ENCODE measurements at places on chromosomes 1 and 21.

DNA sequence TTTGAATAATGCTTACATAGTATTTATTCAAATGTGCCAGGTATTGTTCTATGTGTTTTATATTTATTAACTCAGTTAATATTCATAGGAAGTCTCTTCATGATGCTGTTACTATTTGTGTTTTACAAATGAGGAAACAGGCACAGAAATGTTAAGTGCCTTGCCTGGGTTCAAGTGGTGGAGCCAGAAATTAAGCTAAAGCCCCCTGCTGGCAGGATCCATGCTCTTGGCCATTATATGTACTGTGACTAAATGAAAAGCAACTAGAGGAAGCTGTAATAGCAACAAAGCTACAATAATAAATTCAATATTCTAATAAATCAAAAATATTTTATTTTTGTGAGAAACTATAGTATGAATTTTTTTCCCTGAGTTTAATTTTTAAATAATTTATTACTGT, 30.0 kb downstream of the IARS2 start:
- no peak for DNase-seq

GRCh38 chr1:204390751-204391466, 20.7 kb downstream of the PPP1R15B start:
- no peak for DNase-seq

DNA sequence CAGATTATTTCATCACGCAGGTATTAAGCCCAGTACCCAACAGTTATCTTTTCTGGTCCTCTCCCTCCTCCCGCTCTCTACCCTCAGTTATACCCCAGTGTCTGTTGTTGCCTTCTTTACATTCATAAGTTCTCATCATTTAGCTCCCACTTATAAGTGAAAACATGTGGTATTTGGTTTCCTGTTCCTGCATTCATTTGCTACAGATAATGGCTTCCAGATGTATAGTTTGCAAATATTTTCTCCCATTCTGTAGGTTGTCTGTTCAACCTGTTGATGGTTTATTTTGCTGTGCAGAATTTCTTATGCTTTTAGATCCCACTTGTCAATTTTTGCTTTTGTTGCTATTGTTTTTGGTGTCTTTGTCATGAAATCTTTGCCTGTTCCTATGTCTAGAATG, 21.1 kb upstream of the KCNH1 start:
- DNase-seq: no peak

DNA sequence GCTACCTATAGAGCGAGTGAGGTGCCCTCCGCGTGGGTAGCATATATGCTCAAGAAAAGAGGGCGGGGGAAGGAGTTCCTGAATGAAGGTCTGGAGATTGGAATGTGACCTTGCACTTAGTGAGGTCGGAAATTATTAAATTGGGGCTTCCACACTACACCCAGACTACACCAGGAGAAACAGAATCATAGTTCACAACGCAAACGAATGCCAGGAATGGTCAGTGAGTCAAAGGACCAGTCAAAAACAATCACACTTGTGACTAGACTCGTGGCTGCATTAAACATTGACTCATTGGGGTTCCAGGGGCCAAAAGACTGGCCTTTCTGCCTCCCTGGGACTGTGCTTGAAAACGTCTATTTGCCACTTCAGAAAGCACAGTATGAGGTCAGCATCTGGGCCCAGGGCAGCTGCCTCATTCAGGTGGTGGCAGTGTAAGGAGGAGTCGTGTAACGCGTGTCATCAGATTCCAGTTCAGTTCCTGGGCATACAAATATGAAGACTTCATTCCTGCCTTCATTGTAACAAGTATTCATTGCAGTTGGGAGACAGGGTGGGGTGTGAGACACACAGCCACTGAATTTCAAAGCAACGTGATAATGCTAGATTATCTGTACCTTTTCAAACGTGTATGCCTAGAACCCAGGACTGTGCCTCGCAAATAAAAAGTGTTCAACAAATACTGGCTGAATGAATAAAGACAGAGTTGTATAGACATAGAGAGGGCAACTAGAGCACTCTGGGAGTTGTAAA, at the start of gene YOD1:
Gene YOD1, minus strand, starts transcription at position 18 of the 753 bp plus-strand sequence. CDS start 178 bp downstream, outside the sequence.
- no peak for DNase-seq

GRCh38 chr1:6093071-6093470, 47.4 kb downstream of the KCNAB2 start:
- DNase-seq: no peak

GRCh38 chr1:233673261-233673946, 59.5 kb downstream of the KCNK1 start:
- no peak for DNase-seq

DNA sequence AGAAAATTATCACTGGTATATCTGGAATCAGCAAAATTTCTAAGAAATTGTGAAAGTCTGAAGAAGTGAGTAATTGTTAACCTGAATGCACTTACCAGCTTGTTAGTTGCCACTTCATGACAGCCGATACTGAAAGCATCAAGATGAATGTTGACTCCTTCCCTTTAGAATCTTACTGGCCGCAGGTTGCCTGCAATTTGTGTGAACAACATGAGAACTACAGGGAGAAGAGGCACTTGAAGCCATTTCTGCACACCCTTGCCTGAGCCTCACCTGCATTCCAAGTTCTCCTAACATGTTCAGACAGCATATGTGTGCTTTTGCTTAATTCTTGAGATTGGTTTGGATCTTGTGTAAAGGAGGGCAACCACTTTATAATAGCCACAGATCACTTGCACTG, 59.2 kb upstream of the SSX2IP start:
- DNase-seq: no peak

DNA sequence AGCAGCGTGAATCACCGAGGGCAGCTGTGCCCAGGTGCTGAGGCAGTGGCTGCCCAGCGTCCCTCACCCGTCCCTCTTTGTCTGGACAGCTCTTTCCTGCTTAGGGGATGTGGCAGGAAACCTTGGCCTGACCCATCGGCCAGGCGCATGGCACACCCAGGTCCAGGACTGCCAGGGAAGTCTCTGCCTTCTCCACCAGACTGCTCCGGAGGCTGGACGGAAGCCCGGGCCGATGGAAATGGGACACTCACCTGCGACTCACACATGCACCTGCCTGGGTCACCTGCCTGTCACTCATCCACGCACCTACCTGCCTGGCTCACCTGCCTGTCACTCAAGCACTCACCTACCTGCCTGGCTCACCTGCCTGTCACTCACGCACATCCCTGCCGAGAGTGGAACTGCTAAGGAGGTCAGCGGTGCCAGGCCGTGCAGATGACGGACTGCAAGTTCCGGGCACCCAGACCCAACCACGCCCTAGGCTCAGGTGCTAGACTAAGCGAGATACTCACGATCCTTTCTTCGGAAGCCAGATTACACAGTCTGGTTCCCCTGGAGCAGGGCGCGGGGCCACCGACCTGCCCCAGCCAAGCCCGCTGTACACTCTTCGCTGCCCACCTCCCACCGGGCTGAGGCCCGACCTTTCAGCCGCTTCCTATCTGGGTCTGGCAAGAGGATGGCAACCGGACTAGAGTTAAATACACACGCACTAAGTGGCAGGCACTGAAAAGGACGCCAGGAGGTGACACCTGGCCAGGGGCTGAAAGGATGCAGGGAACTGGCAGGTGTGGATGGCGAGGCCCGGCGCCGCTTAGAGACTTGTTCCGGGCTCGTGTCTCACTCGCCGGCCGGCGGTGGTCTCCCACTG, 1.1 kb downstream of the UBE2J2 start:
- DNase-seq: no peak

GRCh38 chr1:27634177-27634984, 604 bp downstream of the FGR start:
- no peak for DNase-seq

GRCh38 chr1:225652729-225653462, at the start of gene ENAH:
TSS of gene ENAH (minus strand) at chr1:225653123. CDS start at chr1:225652690, 433 bp downstream.
- DNase-seq: peak; percentile 60

DNA sequence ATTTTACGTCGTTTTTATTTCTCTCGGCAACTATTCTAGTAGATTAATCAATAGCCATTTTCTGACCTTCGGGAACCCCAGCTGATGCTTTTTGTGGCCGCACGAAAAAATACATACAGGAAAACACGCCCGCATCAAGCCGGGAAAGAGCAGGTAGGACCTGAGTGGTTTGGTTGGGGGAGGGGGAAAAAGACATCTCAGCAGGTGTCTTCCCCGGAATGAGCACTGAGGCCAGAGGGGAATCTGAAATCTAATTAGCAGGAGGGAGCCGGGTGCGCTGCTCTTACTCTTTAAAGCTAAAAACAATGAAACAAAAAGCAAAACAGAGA, 618 bp upstream of the FOXD3 start:
- no peak for DNase-seq

DNA sequence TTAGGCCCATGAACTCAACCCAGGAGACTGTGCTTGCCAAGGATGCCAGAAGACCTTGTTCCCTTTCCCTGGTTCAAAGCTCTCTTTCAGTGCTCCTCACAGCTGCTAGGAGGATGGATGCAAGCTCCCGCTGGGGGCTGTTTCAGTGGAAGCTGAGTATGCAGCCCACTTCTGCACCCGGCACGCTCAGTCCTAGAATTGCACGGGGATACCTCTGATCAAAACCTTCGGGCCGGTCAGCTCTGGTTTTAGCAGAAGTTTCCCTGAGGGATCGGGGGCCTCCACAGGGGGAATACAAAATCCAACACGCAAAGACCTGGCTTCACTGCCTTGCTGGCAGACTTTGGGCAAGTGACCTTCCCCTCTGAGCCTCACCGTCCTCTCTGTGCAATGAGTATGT, 4.2 kb upstream of the SSBP3 start:
- no peak for DNase-seq

GRCh38 chr1:176609556-176610408, 146.8 kb downstream of the PAPPA2 start:
- no peak for DNase-seq

- DNase-seq: no peak
Observed at GRCh38 chr1:238191170-238191569, 300.4 kb upstream of the ZP4 start.

DNA sequence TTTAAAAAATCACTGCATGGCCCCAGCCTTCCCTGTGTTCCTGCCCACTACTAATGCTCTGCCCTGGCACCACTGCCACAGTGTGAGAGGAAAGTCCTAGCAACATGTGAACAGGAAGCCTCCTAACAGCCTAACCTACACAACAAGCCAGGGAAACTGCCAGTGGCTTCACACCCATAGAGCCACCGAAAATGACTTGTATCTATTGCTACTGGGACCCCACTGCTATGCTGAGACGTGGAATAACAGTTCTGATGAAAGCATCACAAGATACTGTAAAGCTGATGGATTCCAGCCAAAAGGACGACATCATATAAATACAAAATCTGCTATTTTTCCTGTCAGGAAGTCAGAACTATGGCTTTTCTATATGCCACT, 74.9 kb downstream of the JAK1 start:
- DNase-seq: no peak

DNA sequence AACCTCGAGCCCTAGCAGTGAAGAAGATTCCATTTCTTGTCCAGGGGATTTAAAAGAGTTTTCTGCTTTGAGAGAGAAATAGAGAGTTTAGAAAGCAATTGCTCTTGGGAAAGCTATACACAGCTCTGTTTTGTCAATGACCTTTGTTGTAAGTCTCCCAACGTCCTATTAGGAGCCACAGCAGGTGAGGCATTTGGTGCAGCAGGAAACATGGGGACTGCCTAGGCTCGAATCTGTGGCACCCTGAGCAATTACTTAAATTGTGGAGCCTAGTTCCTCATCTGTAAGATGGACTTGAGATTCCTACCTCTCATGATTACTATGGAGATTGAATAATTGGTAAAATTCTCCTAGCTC, 8.2 kb downstream of the DCLRE1B start:
- DNase-seq: no peak

- DNase-seq: no peak
Observed at GRCh38 chr1:150578272-150579109, 919 bp downstream of the MCL1 start.

GRCh38 chr1:154095456-154096060, 59.3 kb downstream of the NUP210L start:
- DNase-seq: no peak

- DNase-seq: no peak
Observed at GRCh38 chr1:22539510-22540118, 23.7 kb upstream of the EPHA8 start.

GRCh38 chr1:62333441-62333840, 14.2 kb upstream of the KANK4 start:
- no peak for DNase-seq
